Neuronal stem cell (in vitro differentiated cells): ENCODE measurements at places on chromosomes 13 and 19.
A peak's percentile ranks its signal among the peaks of the same experiment; 100 is the strongest.

DNA sequence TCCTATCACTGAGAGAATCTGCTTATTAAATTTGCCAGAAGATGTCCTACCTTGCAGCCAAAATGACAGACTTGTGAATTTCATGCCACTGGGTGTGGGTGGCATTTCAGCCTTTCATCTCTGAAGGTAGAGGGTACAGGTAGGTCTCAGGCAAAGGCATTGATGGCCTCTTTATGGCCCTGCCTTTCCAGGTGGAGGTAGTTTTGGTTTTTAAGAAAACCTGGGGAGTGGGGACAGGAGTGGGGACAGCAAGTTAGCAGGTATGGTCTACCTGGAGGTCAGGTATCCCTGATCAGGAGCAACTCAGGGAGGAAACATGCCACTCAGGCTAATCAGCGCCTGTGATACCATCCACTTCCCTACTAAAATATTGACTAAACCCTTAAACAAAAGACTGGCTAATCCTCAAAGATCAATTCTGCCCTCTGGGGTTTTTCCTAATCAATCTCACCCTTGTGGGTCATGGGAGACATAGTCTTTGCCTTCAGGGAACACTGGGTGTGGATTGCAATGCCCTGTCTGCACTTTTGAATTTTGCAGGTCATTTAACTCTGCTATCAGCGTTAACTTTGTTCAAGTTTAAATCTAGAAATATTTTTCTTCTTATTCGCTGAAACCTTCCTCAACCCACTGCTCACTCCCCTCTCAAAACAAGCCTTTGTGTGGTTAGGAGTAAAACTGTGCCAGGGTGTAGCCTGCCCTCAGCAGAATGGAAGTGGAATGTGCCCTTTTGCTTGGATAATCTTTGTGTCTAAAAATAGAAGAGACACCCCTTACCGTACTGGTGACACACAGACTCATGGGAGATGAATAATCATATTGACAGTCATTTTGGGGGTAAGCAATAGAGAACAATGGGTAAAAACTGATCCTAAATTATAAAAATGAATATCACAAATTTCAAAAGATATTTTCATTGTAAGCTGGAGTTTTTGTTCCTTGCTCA is 233.7 kb downstream of the COG6 start:
- DNase-seq = no peak

DNA sequence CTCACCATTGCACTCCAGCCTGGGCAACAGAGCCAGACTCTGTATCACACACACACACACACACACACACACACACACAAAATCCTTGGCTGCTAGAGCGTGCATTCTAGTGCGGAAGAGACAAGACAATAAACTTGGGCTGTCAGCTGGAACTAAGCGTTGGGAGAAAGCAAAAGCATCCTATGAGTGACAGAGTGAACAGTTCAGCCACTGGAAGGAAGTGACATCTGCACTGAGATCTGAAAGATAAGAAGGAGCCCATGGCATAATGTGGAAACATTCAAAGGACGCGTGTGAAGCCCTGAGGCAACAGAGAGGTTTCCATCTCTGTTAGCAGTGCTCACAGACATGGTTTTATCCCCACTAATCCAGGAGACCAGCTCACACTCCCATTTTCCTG is 3.5 kb upstream of the SLC1A5 start:
- no peak for DNase-seq

GRCh38 chr19:9144920-9145319 is 4.7 kb downstream of the ZNF317 start:
- DNase-seq = no peak

DNA sequence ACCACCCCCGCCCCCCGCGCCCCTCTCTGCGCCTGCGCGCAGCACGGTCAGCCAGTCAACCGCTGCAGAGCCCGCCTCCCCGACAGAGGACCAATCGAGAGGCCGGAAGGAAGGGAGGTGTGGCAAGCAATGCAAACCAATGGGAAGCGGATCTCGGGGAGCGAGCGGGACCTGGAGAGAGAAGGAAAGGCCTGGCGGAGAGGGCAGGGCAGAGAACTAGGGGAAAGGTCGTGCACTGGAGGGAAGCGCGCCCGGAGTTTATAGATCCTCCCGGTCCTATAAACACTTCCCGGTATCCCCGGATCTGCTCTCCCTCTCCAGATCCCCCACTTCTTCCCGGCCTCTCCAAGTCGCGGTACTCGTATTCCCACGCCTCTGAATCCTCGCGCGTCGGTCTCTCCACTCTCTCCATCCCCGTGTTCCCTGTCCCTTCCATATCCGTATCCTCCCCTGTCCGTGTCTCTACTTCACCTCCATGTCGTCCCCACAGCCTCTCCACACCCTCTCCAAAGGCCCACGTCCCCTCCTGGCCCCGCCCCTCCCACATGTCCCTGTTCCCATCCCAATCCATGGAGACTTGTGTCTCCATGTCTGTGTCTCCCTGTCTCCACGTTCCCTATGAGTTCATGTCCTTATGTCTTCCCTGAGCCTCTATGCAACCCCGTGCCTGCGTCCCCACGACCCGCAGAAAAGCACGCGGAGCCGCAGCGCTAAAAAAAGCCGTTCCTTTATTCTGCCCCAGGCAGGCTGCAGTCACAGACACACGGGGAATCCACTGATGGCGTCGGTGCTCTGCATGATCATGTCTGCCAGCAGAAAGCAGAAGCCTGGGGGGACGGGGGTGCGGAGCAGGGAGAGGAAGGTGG is 434 bp upstream of the ETFB start:
- peak; percentile 98 for DNase-seq

DNA sequence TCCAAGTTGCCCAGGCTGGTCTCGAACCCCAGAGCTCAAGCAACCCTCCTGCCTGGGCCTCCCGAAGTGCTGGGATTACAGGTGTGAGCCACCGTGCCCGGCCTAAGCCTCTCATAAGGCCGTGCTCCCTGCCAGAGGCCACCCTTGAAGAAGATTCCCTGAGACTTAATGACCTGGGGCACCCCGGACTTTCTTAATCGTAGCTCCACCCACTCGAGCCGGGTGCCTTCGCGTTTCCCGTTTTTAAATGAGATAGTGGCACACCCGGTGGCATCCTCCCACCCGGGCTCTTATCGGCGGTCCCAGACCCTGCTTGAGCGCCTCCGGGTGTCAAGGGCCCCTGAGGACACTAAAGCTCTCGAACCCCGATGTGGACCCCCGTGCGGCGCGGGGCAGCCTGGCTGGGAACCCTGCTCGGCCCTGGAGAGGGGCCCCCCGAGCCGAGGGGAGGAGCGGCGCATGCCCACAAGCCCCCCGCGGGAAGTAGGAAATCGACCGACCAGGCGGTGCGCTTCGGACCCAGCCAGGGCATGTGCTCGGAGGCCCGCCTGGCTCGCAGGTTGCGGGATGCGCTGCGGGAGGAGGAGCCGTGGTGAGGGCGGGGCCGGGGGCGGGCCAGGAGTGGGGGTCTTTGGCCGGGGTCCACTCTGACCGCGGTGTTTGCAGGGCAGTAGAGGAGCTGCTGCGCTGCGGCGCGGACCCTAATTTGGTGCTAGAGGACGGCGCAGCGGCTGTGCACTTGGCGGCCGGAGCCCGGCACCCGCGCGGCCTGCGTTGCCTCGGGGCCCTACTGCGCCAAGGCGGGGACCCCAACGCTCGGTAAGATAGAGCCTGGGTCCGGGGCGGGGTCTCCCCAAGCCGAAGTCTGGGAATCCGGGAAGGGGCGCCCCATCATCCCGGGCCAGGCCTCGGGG is at the start of gene ANKLE1:
ANKLE1 (plus strand) TSS at position 511 of the 914 bp plus-strand sequence; CDS start at position 531, 20 bp downstream.
- DNase-seq = no peak

DNA sequence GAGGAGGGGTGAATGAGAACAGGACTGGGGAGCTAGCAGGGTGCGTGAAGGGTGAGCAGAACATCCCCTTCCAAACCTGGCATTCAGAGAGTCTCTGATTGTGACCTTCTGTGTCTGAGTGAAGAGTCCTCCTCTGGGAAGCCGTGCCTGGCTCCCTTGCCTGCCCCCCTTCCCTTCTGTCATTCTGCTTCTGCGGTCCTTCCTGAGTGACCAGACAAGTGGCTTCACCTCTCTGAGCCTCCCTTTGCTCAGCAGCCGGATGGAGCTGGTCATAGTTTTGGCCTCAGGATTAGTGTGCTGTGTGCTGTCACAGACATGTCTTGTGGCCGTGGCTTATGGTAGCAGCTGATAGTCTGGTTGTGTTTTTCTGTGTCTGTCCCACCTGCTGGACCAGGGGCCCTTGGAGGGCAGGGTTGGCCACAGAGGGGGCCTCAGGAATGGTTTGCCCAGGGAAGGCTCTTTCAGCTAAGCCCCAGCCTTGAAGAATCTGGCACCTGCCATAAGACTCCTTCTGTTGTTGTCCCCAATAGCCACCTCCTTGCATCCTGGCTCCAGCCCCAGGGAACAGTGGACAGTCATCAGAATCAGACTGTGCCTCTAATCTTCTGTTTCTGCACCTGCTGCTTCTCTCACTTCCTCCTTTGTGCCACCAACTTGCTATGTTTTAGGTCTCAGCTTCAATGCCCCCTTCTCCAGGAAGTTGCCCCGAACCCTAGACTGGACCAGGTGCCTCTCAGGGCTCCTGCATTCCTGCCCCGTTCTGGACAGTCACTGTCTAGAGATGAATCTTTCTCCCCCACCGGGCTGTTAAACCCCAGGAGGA is 5.9 kb downstream of the CLPTM1 start:
- no peak for DNase-seq

GRCh38 chr13:114145256-114145655 is 12.8 kb upstream of the RASA3 start:
- no peak for DNase-seq

DNA sequence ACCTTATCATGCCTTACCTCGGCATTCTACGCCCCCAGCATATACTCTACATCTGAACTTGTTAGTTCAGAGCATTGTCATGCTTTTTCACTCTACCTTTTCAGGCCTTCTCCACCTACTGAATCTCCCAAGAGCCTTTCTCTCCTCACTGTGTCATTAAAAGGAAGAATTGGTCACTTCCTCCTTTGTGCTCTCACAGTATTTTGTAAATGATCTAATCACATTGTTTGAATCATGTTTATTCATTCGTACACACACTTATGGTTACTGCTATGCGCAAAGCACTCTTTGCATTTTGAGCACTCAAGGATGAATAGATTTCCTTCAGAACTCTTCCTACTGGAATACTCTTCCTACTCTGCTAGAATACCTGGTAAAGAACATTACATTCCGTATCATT is 15.8 kb upstream of the ELF1 start:
- DNase-seq = no peak

DNA sequence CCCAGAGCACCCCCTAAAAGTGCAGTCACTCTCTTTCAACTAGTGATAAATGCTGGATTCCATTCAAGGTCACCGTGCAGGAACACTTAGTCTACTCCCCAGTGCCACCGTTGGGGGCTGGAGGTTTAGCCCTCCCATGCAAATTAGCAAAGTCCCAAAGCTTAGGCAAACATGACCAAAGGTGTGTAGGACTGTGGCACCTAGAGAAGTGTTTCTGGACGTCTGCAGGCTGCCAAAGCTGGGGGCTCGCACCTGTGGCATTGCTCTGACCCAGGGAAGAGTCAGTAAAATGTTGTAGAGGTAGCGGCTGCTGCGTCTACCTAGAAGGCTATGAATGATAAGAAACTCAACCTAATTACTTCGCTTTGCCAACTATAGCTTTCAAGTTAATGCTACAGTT is 13.9 kb downstream of the COL4A1 start:
- DNase-seq = no peak

DNA sequence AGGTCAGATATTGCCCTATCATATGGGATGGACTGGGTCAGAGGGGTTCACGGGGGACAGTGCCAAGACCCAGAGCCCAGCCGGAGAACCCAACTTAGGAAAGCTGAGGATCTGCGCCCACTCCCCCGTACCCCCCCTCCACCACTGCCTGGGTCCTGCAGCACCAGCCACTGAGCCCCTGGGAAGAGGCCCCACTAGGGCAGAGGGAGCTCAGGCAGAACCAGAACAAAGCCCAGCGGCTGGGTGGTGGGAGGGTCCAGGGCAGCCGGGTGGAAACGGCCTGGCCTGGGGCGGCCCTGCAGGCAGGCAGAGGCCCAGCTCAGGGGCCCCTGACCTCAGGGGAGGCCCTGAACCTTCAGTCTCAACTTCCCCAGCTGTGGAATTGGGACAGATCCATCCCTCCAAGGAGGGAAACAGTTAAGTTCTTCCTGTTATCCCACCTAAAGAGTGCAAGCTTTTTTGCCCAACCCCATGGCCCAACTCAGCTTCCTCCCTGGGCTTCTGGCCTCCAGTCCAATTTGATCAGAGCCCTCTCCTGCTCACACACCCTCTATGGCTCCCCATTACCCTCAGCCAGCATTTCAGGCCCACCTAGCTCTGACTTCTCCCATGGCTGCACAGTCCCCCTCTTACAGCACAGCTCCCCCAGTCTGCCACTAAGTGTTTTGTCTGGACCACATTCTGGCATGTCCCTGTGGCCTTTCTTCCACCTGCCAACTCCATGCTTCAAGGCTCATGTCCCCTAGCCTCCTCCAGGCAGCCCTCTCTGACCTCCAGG is 3.1 kb downstream of the NR2F6 start:
- no peak for DNase-seq

DNA sequence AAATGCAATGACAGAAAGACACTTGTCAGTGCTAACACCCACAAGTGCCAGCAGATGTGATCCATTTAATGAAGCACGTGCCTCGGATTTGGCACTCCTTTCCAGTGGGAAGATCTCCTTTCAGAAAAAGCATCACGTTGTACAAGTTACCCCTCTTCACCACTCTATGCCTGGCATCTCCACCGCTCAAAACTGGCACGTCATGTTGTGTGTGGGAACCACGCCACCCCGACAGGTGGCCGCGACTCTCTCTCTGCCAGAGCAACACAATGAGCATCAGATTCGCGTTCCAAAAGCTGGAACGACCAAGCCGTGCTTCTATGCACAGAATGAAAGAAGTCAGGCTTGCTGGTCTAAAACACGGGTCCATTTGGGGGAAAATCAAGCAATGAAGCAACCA is 24.3 kb downstream of the TMTC4 start:
- DNase-seq = no peak

DNA sequence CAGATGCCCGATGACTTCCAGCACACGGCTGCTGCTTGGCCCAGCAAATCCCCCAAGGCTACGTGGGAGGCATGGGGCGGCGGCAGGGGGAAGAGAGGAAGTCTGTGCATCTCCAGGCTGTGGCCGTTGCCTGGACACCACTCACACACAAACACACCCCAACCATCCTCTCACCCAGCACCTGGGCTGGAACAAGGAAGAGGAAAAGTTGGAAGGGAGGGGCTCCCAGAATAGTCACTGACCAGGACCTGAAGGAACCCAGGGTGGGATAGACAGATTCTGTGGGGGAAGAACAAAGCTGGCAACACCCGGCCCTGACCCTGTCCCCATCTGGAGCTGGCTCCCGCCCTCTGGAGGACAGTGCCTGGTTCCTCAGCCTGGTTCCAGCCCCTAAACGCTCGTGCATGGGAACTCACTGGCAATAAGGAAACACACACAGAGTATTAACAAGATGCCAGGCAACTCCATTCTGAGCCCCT is 11.2 kb downstream of the PPP6R1 start:
- DNase-seq = no peak

- no peak for DNase-seq
Observed at GRCh38 chr19:17323964-17324332, 10.7 kb downstream of the ANO8 start.

GRCh38 chr13:36918246-36919131 is 1.5 kb downstream of the SMAD9 start:
- no peak for DNase-seq

- DNase-seq = no peak
Observed at GRCh38 chr13:110562696-110563462, 1.4 kb upstream of the RAB20 start.
